Fibroblast of lung (primary cell): ENCODE measurements at places on chromosomes 2 and 18. TPM values are rescaled to one million over a fixed set of nuclear protein-coding genes. Genes with fewer than 3 reads are reported as not detected.

The CPO gene
- under 0.01 TPM in 1 of 2 replicates, not detected in the other for total RNA-seq

The GPR75 gene
- total RNA-seq = 0.77 and 1.8 TPM in 2 replicates

The CCDC178 gene
- total RNA-seq = under 0.01 and 0.17 TPM in 2 replicates

The TTR gene
- total RNA-seq = not detected in 2 replicates

The SETBP1 gene
- 4.5 and 4.9 TPM in 2 replicates for total RNA-seq

The ACVR1C gene
- 0.26 and 0.83 TPM in 2 replicates for total RNA-seq

The CXCR1 gene
- not detected in 2 replicates for total RNA-seq

The COL6A3 gene
- 1,525 and 1,534 TPM in 2 replicates for total RNA-seq

The TLX2 gene
- under 0.01 TPM in 1 of 2 replicates, not detected in the other for total RNA-seq

The UGT1A4 gene
- not detected in 2 replicates for total RNA-seq

The MZT2B gene
- total RNA-seq = 134 and 254 TPM in 2 replicates

The SERPINB3 gene
- not detected in 2 replicates for total RNA-seq

The KRTCAP3 gene
- 0.33 TPM in 1 of 2 replicates, not detected in the other for total RNA-seq

The PDE6D gene
- 13.6 and 14.4 TPM in 2 replicates for total RNA-seq

The ASB18 gene
- total RNA-seq = not detected in 2 replicates

The ACTG2 gene
- 4.1 TPM in 2 replicates for total RNA-seq

The LOXHD1 gene
- total RNA-seq = not detected in 2 replicates

The ANKRD62 gene
- not detected in 2 replicates for total RNA-seq

The MC5R gene
- not detected in 2 replicates for total RNA-seq

The TUBA4B gene
- not detected in 2 replicates for total RNA-seq

The TCF7L1 gene
- total RNA-seq = 0.51 and 0.83 TPM in 2 replicates

The CAD gene
- 32.0 and 33.1 TPM in 2 replicates for total RNA-seq

The LYG2 gene
- total RNA-seq = not detected in 2 replicates

The ELOA2 gene
- total RNA-seq = not detected in 2 replicates

The IL1F10 gene
- not detected in 2 replicates for total RNA-seq

The HAAO gene
- 2.8 and 4.1 TPM in 2 replicates for total RNA-seq

The ERFE gene
- 1.3 and 1.5 TPM in 2 replicates for total RNA-seq

The TTN gene
- 0.33 and 0.51 TPM in 2 replicates for total RNA-seq

The SMARCAL1 gene
- 11.8 and 25.1 TPM in 2 replicates for total RNA-seq

The C1GALT1C1L gene
- 0.33 and 0.51 TPM in 2 replicates for total RNA-seq

The SFT2D3 gene
- total RNA-seq = 4.1 and 5.1 TPM in 2 replicates

The NHEJ1 gene
- 20.3 and 22.1 TPM in 2 replicates for total RNA-seq

The MROH2A gene
- not detected in 2 replicates for total RNA-seq

The MREG gene
- total RNA-seq = 1.8 and 3.5 TPM in 2 replicates

The PTMA gene
- total RNA-seq = 481 and 664 TPM in 2 replicates

The NEURL3 gene
- not detected in 2 replicates for total RNA-seq

The NOTO gene
- not detected in 2 replicates for total RNA-seq

The CD207 gene
- not detected in 2 replicates for total RNA-seq

The MCEE gene
- 13.4 and 18.8 TPM in 2 replicates for total RNA-seq

The PMAIP1 gene
- 29.8 and 34.7 TPM in 2 replicates for total RNA-seq

The LCT gene
- total RNA-seq = under 0.01 TPM in 2 replicates
